ENCODE measurements at places on chromosomes 2 and 18. TPM values are rescaled to one million over a fixed set of nuclear protein-coding genes. Genes with fewer than 3 reads are reported as not detected.

MPP4 gene
- 0.19 TPM for polyA plus RNA-seq

BMP10 gene
- polyA plus RNA-seq: not detected

EN1 gene
- polyA plus RNA-seq: not detected

RAX gene
- polyA plus RNA-seq: not detected

UGT1A7 gene
- not detected for polyA plus RNA-seq

VPS54 gene
- polyA plus RNA-seq: 57.5 TPM

CFAP65 gene
- 0.24 TPM for polyA plus RNA-seq

SLC40A1 gene
- polyA plus RNA-seq: 137 TPM

TEX44 gene
- polyA plus RNA-seq: not detected

GALNT13 gene
- 2.1 TPM for polyA plus RNA-seq

ANKRD30B gene
- polyA plus RNA-seq: 0.12 TPM

COX7A2L gene
- polyA plus RNA-seq: 188 TPM

OXER1 gene
- polyA plus RNA-seq: 6.6 TPM

AKAIN1 gene
- polyA plus RNA-seq: not detected

C18orf54 gene
- polyA plus RNA-seq: 10.3 TPM

SERPINB8 gene
- polyA plus RNA-seq: 3.9 TPM

GPR39 gene
- polyA plus RNA-seq: 4.8 TPM

PSMD14 gene
- polyA plus RNA-seq: 61.0 TPM

PCBP1 gene
- 237 TPM for polyA plus RNA-seq

CHRNG gene
- 0.74 TPM for polyA plus RNA-seq

RNU2-63P gene
- polyA plus RNA-seq: not detected

All from right renal cortex interstitium (tissue), 3 donors.